ENCODE measurements at places on chromosomes 12 and 14.

- no peak for DNase-seq
Observed at GRCh38 chr14:68501171-68501570, 291.7 kb downstream of the ZFP36L1 start.

DNA sequence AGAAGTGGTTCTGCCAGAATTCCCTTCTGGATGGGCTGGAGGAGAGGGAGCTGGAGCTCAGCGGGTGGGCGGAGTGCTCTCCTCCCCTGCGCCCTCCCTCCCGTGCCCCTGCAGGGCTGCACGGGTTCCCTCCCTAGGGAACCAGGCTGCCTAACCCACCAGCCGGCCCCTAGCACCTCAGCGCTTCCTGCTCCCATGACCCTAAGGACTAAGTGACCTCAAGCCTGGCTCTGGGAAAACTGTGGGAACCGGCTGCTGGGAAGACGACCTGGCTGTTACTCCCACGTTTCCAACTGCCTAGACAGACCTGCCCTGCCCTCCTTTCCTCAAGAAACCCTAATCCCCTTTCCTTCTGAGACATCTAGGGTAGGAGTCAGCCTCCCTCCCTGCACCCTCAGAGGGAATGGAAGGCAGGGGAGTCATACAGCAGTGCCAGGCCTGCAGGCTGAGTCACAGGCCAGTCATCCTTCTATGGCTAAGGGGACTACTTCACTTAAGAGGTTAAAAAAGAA lies 31.5 kb downstream of the SLC6A12 start:
- DNase-seq: no peak

DNA sequence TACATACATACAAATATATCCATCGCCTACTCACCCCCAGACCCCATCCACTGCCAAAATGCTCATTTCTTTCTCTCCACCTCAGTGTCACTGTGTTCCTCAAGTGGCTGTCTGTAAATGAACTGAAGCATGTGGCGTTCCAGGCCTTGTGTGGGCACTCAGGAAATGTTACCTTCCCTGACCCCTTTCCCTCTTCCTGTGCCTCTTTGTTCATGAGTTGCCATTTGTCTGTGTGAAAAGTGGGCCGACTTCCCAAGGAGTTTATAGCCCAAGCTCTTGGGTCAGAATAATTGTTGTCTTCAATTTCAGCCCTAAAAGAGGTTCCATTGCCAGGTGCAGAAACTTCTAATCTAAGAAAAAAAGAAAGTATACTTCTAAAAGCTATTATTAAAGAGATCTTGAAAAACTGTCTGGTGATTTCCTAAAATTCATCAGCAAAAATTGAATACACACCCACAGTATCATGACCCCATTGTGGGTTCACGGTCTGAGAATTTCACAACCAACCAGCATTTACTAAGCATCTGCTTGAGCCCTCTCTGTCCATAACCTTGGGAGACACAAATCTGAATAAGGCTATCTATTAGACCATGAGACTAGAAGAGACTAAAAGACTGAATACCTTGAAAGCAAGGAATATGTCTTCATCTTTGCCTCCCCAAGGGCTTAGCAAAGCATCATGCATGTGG lies 201.4 kb upstream of the EEA1 start:
- DNase-seq: no peak

DNA sequence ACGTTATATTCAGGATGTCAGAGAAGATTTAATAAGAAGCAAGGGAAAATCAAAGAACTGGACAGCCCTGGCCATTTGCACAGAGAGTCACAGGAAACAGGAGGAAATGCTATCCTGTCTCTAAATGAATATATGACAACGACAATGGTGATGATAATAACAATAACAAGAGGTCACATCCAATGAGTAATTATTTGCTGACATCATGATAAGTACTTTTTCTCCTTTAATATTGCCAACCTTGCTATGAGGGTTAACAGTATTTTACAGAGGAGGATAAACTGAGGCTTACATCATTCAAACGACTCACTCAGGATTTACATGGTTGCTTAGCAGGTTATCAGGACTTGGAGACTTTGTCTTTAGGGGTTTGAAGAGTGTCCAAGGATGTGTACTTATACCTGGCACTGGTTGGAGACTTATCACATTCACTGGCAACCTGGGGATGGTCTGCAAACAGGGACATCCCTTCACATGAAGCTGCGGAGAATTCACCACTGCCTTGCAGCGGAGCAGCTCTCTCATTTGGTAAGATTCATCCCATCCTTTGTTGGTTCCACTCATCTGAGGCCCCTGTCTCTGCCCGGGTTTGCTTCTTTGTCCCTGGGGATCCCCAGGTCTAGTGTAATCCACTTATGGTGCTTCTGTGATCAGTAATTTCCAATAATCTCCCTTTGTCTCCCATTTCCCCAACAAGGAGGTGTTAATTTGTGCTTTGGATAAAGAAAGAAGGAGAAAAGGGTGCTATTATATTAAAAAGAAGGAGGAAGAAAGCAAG lies 637.8 kb downstream of the BCL11B start:
- DNase-seq: no peak

- DNase-seq: no peak
Observed at GRCh38 chr14:72868500-72868899, 25.4 kb downstream of the DPF3 start.

- DNase-seq: no peak
Observed at GRCh38 chr12:19926266-19926665, 442.1 kb upstream of the PDE3A start.

DNA sequence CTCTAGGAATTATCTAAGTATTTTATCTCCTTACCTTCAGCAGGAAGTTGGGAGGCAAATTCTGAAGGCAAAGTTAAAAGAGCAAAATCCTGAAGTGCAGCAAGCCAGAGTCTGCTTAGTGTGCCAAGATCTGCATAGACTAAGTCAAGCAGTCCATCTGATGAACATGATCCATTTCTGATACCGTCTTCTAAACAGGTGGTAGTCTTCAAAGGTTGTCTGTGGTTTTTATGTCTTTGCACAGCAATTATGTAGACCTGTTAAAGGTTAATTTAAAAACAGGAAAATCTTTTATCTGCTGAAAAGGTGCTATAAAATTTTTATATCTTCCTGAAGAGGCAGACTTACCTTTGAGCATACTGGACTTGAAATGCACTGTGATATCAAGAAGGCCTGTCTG lies 105.3 kb upstream of the HECTD1 start:
- no peak for DNase-seq

GRCh38 chr14:24935796-24936195 lies 114.2 kb downstream of the STXBP6 start:
- DNase-seq: no peak

GRCh38 chr12:124436366-124436765 lies 131.0 kb downstream of the NCOR2 start:
- DNase-seq: no peak

- DNase-seq: no peak
Observed at GRCh38 chr14:99205086-99205688, 66.8 kb downstream of the BCL11B start.

DNA sequence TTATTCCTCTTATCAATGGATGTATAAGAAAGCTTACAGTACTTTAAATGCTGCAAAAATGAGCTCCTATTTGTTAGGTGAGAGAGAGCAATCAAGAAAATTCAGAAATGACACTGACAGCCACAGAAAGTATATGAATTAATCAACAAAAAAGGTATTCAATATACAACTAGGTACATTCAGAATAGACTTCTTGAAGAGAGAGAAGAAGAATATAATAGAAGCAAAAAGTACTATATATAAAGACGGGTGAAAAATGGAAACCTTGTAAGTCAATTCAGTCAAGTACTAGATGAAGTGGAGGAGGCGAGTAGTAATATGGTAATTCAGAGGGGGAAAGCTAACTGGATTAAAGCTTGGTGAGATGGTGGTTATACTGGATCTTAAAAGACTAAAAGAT lies 74.3 kb downstream of the HEATR5A start:
- no peak for DNase-seq

GRCh38 chr14:30995689-30996088 lies 29.8 kb upstream of the AP4S1 start:
- no peak for DNase-seq

- no peak for DNase-seq
Observed at GRCh38 chr12:46609674-46610073, 216.1 kb downstream of the SLC38A4 start.
